Thoracic aorta (tissue), 2 donors: ENCODE measurements at places on chromosomes 16 and 17.

- DNase-seq = no peak
Observed at GRCh38 chr17:83050651-83051395, 28.6 kb upstream of the METRNL start.

DNA sequence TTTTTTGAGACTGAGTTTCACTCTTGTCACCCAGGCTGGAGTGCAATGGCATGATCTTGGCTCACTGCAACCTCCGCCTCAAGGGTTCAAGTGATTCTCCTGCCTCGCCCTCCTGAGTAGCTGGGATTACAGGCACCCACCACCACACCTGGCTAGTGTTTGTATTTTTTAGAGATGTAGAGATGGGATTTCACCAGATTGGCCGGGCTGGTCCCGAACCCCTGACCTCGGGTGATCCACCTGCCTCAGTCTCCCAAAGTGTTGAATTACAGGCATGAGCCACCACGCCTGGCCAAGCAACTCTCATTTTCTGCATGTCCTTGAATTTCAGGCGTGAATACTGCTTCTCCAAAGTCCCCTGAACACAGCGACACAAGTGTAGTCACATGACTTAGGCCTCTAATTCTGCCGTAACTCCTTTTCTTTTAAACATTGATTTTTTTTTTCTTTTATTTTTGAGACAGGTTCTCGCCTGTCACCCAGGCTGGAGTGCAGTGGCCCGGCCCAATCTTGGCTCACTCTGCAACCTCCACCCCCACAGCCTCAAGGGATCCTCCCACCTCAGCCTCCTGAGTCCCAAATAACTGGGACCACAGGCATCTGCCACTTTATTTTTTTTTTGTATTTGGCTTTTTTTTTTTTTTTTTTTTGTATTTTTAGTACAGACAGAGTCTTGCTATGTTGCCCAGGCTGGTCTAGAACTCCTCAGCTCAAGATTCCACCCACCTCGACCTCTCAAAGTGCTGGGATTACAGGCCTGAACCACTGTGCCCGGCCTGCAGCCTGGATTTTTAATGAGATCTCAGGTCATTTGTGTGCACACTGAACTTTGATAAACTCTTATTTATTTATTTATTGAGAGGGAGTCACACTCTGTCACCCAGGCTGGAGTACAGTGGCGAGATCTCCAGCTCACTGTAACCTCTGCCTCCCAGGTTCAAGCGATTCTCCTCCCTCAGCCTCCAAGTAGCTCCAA lies 124.6 kb downstream of the KCNJ18 start:
- no peak for DNase-seq

DNA sequence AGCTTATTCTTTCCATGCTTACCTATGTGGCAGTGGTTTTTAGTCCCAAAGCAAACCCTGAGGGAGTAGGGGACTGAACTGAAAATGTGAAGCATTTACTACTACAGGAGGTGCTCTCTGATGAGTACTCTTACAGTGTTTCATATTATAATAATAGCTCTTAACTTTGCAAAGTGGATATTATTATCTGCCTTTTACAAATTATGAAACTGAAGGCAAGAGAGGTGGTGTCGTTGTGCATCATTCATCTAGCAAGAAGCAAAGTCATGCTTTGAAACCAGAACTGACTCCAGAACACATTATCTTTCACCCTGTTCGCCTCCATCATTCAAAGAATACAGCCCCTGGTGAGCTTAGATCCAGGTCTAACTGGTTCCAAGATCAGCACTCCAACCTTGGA lies 8.2 kb upstream of the KCNH6 start:
- no peak for DNase-seq

DNA sequence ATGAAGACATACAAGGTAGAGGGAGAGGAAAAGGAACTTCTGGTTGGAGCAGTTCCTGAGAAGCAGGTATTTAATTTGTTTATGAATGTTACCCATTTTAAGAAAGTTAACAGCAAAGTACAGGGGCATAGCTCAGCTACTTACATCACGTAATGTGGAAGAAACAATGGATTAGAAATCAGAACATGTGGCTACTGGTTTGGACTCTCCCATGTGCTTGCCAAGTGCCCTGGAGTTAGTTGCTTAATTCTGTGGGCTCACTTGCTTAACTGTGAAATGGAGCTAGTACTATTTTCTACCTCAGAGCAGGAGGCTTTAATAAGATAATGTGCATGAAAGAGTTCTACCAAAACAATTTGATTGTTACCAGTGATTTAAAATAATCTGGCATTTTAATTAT lies 27.3 kb downstream of the RSPRY1 start:
- no peak for DNase-seq

DNA sequence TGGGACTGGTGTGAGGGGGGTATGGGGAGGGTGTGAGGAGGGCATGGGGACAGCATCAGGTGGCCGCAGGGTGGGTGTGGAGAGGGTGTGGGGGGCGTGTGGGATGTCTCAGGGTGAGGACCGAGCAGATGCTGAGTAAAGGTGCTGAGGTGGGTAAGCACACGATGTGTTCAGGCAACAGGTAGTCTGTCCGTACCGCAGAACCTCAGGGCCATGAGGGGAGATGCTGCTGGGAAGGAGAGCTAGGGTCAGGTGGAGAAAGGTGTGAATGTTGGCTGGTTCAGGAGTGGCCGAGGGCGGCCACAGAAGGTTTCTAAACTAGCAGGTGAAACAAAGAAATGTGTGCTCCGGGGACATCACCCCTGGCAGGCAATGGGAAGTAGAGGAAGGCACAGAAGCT lies 80.0 kb upstream of the CDH5 start:
- DNase-seq = no peak

- no peak for DNase-seq
Observed at GRCh38 chr17:20284022-20284421, 183.3 kb downstream of the LGALS9B start.

- DNase-seq = no peak
Observed at GRCh38 chr17:14693382-14693781, 392.5 kb downstream of the HS3ST3B1 start.

GRCh38 chr16:86180244-86180643 lies 281.3 kb downstream of the IRF8 start:
- DNase-seq = no peak

DNA sequence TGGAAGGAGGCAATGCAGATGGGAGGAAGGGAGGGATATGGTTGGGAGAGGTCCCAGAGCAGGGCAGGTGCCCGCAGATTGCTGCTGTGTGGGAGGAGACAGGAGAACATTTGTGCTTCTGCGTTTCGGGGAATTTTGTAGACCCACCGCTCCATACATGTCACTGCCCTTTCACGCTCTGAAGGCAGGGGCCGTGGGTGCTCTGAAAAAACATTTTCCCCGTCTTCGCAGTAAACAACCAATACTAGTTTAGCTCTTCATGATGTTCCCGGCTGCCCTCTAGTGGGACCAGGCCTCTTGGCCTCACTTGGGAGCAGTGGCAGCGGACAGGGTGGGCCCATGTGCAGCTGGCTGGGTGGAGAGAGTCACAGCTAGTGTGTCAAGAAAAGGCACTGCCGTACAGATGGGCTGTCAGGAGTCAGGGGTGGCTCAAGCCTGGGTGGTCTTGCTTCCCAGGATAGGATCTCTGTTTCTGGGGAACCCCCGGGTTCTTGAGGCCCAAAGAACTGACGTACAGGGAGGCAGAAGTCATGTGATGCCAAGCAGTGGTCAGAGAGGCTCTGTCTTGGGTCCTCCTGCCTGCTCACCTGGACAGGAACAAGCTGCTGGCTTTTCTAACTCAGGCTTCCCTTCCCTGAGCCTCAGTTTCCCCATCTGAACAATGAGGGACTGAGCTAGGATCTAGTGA lies 46.5 kb upstream of the CPNE2 start:
- DNase-seq = peak; percentile 55

GRCh38 chr17:61403801-61404662 lies 4.4 kb downstream of the TBX2 start:
- no peak for DNase-seq

DNA sequence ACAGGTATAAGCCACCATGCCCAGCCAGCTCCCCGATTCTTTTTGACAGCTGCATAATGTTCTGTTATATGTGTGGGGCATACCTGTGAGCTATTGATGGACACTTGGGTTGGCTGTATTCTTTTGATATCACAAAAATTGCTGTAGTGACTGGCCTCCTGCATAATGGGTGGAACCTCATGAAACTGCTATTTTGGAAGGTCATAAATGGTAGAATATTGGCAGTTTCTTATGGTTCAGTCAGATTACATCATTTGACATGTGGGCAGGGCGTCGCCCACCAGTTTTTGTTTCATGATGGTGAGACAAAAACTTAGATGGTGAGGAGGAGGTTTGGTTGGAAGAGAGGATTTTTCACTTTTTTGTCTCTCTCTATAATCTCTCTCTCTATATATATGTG lies 26.7 kb upstream of the POLR3E start:
- DNase-seq = no peak

GRCh38 chr16:8194794-8195193 lies 395.5 kb downstream of the TMEM114 start:
- no peak for DNase-seq

- DNase-seq = no peak
Observed at GRCh38 chr17:42378359-42378958, 9.8 kb downstream of the STAT3 start.

DNA sequence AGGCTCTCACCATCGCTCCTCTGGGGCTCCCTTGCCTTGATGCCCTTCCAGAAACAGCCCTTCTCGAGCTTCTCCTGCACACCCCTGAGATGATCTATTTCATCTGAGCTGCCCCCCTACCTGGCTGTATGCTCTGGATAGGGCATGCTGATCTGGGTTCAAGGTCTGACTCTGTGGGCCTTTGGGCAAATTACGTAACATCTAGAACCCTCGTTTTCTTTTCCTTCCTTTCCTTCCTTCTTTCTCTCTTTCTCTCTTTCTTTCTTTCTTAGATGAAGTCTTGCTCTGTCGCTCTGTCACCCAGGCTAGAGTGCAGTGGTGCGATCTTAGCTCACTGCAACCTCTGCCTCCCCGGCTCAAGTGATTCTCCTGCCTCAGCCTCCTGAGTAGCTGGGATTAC lies 20.3 kb downstream of the TNS4 start:
- DNase-seq = no peak

DNA sequence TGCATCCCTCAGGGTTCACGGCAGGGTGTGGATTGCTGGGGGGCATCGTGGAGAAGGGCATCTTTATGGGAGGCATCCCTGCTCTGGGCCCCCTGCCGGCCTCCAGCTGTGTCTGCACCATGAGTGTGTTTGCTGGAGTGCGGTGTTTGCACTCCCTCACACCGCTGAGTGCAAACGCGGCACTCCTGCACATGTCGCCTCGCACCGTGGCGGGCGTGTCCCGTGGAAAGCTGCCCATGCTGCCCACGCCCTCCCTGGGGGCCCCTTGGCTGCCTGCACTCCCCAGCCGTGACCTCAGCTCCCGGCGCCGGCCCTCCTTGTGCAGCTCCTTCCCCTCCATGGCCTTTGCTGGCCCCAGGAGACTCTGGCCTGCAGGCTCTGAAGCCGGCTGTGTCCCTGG lies 74.6 kb upstream of the ZNF750 start:
- no peak for DNase-seq

GRCh38 chr17:82238472-82239201 lies 9.8 kb downstream of the SLC16A3 start:
- no peak for DNase-seq

DNA sequence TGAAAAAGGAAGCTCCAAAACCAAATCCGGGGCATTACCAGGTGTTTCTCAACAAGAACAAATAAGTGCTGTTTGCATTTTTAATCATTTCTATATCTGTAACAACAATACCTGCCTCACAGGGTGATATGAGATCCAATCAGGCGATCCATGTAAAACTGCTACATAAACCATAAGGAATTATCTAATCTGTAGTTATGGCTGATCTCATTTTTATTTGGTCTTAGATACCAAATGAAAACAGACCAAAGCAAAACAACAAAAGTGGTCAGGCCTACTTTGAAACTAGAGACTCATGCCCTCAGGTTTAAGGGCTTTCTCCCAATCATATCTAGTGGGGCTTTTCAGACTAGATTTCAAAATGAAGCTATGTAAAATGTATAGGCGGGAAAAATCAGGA lies 28.3 kb downstream of the XPO6 start:
- no peak for DNase-seq

- DNase-seq = no peak
Observed at GRCh38 chr17:76570877-76571471, 14.7 kb downstream of the ST6GALNAC2 start.
